Activated CD8-positive, alpha-beta memory T cell treated with anti-CD3 and anti-CD28 coated beads for 4 hours (primary cell): ENCODE measurements at places on chromosomes 16 and 17.

DNA sequence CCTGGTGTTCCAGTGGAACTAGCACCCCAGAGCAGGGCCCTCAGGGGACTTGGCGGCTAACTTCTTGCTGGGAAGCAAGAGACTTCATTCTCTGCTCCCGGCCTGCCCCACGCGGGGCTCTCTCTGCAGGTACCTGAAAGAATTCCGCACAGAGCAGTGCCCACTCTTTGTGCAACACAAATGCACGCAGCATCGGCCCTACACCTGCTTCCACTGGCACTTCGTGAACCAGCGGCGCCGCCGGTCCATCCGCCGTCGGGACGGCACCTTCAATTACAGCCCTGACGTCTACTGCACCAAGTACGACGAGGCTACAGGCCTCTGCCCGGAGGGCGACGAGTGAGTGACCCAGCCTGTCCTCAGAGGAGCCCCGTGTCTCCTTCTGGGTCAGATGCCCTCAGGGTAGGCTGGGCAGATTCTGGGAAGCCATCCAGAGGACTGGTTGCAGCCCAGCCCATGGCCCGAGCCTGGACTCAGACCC, 25.1 kb downstream of the UNK start:
- no peak for DNase-seq

- no peak for DNase-seq
These were observed 6.0 kb upstream of the RCVRN start for GRCh38 chr17:9911089-9911488.

- DNase-seq: no peak
These were observed 3.1 kb downstream of the CEP131 start for GRCh38 chr17:81219476-81220180.

DNA sequence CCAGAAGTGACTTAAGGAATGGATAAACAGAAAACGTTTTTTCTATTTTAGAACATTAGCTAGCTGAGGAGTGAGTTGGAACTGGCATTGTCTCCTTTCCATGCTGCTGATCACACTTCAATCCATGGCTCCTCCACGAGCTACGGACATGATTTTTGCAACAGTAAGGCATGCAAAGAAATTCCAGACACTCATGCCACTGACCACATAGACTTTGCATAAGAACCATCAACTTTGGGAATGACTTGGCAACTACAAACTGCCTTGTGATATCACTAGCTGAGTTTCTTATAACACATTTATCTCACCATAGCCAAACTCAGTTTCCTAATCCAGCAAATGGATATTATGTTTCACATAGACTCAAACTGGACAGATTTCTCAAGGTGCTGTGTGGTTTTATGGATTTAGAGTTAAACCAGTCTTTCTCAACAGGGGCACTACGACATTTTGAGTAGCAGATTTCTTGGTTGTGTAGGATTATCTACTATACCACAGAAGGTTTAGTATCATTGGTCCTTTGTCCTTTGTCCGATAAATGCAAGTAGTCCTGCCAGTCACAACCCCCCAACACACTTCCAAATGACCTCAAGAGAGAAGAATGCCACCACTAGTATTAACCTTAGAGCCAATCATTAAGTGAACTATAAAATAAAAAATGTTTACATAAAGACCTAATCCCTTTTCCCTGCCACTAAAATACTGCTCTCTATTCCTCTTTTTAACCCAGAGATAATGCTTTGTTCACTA, 48.3 kb upstream of the C17orf78 start:
- DNase-seq: no peak

- no peak for DNase-seq
These were observed 5.7 kb downstream of the TPPP3 start for GRCh38 chr16:67387479-67388079.

DNA sequence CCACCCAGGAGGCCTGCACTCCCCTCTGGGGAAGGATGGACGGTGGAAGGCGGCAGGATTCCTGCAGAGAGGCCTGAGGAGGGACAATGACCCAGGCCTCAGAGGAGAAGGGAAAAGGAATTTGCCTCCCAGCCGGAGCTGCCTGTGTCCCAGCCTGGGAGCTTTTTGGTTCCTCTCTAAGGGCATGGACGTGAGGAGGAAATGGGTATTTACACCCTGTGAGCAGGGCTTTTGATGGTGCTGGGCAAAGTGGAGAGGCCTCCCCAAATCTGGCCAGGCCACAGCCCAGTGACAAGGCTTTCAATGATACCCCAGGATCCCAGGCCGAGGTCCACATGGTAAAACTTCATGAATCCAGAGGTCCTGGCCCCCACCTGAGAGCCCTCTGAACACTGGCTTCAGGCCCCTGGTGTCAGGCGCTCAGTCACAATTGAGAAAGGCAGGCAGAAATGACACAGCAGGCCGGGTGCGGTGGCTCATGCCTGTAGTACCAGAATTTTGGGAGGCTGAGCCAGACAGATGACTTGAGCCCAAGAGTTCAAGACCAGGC, 56.0 kb upstream of the DOC2B start:
- DNase-seq: no peak

DNA sequence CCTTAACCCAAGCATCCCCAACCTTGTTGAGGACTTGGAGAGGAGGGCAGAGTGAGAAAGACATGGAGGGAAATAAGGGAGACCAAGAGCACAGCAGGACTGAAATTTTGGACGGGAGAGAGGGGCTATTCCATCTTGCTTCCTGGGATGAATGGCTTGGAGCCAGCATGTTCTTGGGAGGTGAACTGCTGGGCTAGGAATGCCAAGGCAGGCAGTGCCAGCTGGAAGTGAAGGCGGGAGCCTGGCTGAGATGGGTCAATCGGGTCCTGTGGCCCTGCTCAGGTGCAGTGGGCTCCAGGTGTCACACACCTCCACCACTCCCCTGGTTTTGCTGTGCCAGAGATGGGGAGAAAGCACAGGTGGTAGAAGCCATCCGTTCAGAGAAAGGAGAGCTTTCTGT, 25.5 kb downstream of the WNT9B start:
- DNase-seq: no peak
